CD4-positive, alpha-beta memory T cell (primary cell): ENCODE measurements at places on chromosomes 2 and 18. TPM values are rescaled to one million over a fixed set of nuclear protein-coding genes. Genes with fewer than 3 reads are reported as not detected.

DNA sequence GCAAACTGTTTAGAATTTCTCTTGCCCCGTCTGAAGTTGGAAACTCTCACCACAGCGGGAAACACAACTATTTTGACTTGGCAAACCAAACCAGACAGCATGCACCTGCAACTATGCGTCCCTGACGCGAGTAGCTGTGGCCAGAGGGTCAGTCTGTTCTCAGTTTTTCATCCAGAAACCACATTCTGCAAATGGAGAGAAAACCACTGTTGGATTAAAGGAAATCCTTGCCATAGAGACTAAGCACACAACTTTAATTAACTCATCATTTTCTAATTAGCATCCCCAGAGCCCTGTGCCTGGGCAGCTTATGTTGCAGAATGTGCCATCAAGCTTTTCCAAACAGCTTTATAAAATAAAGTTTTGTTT, 415.7 kb upstream of the TCF4 start:
- no peak for DNase-seq

Gene HMSD
- 2.2 TPM for total RNA-seq

DNA sequence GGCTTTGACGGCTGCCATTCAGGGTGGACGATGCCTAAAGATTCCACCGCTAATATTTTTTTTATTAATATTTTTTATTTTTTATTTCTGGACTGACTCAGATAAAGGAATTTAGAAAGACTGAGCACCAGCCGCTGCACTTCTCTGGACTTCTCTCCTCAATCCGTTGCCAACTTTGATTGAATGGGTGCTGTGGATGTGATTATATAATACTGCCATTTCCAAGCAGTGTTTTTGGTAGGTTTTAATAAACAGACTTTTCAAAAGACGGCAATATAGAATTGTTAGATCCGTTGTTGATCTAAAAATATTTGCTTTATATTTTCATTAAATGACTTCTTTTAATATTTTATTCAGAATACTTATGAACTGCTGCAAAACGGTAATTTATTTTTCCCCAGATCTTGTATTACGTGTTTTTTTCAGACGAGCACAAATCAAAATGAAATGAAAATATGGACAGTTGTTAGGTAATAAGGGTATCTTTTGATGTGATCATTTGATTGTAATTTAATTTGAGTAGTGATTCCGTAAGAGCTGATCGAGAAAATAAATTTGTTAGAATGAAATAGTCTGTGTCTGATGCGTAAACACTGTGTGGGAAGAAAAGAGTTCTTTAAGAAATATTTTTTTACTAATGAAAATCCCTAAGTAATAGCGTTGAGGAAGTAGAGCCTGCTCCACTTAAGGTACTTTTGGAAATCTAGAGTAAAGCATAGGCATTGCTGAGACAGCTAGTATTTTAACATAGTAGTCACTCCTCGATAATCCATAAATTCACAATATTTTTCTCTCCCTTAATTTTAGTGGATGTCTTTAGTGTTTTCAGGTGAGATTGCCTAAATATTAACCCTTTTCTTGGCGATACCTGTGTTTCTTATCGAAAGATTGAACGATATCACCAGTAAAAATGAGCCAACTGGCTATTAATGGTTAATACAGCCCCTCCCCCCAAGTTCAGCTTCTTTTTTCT, 4.4 kb downstream of the POU3F3 start:
- DNase-seq, result no peak

DNA sequence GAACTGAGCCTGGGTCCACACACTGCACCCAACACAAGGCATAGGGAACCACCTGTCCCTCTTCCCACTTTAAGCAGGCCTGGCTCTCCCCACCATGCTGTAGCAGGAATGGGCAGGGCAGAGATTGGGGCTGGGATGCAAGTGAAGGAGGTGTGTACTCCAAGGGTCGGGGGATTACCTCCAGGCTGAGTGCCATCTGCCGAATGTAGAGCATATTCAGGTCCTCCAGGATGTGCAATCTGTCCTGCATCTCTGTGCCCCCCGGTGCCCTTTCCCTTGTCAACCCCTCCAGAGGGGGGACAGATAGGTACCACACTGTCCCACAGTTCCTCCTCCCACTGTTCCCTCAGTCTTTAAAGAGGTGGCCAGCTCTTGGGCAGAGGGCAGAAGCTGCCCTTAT, 2.4 kb downstream of the RTKN start:
- no peak for DNase-seq

DNA sequence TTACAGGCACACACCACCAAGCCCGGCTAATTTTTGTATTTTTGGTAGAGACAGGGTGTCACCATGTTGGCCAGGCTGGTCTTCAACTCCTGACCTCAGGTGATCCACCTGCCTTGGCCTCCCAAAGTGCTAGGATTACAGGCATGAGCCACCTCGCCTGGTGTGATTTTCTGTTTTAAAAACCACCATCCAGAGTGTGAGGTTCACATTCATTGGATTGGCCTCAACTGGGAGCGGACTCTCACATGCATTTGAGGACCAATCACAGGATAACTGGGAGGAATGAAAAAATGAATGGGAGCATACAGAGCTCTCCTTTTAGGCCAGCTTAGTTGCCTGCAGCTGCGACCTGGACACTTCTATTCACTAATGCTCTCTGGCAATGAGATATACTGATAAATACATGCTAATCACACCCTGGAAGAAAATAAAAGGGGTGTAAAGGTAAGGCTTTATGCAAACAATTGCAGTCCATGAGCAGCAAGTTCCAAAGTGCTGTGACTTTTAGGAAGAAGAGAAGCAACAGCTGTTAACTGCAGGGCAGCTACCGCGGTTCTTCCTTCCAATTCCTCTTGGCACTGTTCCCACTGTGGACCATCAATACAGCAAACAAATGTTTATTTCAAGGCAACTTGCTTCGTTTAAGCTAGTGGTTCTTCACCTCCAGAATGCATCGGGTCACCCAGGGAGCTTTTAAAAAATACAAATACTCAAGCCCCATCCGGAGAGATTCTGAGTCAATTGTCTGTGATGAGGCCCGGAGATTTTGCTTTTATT, 49.5 kb upstream of the FZD5 start:
- no peak for DNase-seq

DNA sequence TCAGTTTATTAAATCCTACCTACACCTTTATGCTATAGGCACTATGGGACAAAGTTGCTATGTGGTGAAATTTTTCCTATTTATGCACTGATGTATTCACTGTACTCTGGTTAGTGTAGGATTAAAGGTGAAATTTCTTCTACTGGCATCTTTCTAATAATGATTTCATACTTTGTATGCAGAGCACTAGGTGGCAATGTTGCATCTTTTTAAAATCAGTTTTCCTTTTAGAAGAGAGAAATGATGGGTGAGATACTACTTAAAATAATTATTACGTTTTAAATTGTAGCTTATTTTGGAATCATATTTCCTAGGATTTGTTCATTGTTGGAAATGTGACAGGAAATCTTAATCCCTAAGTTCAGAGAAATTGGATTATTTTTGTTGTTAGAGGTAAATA, 150.9 kb downstream of the CD8B2 start:
- no peak for DNase-seq

Gene PPIL3
- 57.7 TPM for total RNA-seq

Gene CD28
- 222 TPM for total RNA-seq

Gene AMMECR1L
- 17.4 TPM for total RNA-seq

DNA sequence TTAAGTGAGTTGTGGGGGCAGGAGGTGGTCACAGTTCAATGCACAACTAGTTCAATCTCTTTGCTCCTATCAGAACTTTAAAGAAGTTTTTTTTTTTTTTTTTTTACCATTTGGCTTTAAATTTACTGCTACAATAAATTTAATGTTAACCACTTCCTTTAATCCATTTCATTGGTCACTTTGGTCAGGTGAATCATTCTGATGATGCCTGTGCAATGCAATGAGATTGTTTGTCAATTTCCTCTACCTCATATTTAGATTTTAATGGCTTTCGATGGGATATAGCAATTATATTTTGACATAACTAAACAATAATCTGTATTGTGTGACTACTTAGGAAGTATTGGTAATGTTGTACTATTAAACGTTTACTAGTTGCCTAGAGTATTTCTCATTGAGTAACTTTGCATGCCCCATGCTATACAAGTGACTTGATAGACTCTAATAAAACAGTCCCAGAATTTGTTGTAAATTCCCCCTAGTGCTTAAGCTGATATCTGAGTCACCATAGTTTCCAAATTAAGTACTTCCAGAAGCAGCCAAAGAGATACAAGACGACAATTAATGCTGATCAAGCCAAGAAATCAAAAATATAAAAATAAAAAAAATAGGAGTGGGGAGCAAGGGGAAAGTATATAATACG, 52.9 kb upstream of the SERPINB2 start:
- DNase-seq, result no peak

DNA sequence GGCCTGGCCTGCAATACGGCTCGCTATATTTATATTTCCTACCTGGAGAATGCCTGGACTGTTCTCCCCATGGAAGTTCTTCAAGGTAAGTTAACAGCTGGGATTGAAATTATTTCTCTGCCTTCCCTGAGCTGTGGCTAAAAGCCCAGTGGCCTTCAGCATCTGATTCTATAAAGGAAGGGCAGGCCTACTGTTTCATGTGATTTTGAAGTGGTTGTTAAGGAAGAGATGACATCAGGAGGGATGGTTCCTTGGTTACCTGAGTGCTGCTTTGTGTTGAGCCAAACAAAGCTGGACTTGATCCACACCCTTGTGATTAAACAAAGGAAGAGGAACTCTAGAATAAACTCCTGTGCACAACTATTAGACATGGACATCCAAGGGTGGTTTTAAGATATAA, 61.6 kb downstream of the MFSD6 start:
- DNase-seq, result no peak

GRCh38 chr2:232492236-232492848, 4.7 kb upstream of the ECEL1 start:
- DNase-seq, result no peak

Gene CCL20
- 3.2 TPM for total RNA-seq

Gene CROCC2
- total RNA-seq, result not detected

- DNase-seq, result no peak
These were observed 84.2 kb downstream of the SLC39A10 start for GRCh38 chr2:195741191-195741590.

Gene TWIST2
- not detected for total RNA-seq

GRCh38 chr2:218895759-218896500, 15.3 kb downstream of the WNT10A start:
- DNase-seq, result no peak

DNA sequence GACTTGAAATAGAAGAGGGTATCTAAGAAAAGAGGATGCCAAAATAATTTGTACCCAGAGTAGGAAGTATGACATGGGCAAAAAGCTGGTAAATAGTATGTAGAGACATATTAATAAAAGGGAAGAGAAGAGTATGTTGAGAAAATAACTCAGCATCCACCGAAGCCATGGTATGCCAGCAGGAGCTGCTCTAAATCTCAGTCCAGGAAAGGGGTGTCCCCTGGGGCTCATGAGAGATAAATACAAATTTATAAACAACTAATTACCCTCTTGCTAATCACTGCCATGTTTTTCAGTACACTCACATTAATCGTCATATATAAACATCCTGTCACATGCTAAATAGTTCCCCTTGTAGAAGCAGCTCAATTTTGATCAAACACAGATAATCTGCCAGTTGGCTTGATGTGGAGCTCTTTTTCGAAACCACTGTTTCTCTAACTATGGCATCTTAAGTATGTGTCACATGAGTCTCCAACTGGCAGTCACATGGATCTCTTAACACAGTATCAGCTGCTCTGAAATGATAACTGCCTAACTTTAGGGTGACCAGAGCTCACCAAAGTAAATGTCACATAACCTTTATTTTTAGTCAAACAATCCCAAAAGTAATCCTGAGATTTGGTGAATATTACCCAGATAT, 31.9 kb downstream of the EXOC6B start:
- DNase-seq, result no peak

DNA sequence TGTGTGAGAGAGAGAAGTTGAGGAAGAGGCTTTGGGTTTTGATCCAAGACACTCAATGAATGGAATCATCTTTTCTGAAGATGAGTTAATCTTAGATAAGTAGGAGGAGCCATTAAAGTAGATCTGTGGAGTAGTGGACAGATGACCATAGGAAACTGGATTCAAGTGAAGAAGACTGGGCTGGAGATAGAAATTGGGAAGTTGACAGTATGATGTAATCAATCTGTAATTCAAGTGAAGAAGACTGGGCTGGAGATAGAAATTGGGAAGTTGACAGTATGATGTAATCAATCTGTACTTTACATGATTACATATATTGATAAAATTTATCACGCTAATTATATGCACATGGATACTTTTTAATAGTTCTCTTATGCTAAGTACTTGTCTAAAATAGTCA, 92.8 kb downstream of the PHLPP1 start:
- no peak for DNase-seq

DNA sequence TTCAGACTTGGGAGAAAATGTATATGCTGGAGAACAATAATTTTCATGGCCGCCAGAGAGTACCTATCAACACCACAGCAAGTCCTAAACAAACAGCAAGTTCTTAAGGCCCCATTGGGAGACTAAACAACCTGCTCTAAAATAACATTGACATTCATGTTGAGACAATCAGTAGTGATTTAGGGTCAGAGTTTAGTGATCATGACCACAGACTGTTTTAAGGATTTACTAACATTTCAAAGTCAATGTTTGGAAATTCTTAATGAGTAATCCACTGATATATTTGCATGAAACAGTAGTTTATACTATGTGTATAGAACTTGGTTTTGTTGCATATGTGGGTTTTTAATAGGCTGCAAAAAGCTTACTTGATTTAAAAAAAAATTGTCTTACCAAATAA, 34.7 kb downstream of the RASGRP3 start:
- DNase-seq, result no peak

DNA sequence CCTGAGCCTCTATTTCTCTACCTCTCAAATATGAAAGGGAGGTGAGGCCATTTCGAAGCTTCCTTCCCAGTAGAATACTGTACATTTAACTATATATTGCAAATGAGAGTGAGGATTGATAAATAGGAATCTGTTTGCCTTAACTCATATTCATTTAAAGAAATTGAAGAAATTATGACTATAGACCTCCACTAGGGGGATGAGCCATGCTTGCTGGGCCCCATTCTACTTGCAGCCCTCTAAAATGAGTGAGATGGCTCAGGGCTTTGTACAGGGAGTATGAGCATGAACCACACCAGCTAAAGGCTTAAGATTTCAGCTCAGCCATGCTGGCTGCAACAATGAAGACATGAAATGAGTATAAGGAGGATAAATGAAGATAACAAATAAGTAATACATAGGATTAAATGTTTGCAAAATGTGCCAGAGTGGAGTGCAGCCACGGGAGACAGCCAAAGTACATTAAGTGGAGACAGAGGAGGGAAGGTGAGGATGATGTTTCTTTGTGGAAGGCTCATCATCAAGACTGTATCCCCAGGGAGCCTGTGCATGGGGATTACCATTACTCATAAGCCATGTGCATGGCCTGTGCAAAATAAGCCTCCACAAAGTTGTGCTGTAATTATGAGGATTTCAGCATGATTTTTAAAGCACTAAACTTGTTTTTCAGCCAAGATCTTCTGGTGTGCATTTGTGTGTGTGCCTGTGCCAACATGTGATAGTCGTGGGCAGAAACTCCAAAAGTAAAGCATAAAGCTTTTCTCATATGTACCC, 300.8 kb downstream of the CNTNAP5 start:
- DNase-seq, result no peak

GRCh38 chr2:621303-622099, 55.7 kb downstream of the TMEM18 start:
- no peak for DNase-seq

Gene COL4A4
- not detected for total RNA-seq
